ENCODE measurements at places on chromosomes 3 and 15.

DNA sequence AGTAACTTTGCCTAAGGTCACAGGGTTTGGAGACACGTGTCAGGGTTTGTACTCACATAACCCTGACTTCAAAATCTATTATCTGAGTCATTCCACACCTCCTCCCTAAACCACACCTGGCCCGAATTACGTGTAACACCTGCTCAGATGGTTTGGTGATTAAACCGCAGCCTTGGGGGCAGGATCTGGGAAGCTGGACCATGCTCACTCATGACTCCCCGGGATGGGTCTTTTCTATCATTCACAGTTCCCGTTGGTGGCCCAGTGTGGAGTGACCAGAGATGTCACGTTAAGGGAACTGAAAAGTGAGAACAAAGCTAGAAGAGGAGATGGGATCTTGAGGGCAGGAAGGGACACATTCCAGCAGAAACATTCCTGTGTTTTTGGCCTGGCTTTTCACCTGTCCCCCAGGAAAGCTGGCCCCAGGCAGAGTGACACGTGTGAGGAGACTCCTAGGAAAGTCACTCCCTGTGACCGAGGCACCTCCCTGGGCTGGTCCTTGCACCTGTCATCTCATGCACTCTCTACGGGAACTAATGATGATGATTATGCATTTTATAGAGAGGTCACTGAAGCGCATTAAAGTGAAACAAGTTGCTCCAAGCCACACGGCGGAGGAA, 75.4 kb upstream of the POMGNT2 start:
- DNase-seq = no peak

DNA sequence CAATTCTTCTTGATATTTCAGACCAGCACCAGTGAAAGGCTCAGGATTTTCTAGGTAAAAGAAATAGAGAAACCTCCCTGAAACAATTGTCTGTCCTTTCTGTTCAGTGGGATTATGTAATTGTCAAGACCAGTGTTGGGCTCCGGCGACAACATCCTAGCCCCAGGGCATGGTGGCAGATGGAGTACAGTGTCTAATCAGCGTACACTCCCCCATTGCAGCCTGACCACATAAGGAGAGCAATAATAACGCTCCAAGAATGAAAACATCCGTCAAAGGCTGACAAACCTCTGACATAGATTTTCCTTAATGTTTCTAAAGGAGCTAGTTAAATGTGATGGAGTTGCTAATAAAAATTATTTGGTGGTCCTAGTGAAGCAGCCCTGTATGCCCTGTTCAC, 144.6 kb downstream of the EBLN2 start:
- DNase-seq = no peak

DNA sequence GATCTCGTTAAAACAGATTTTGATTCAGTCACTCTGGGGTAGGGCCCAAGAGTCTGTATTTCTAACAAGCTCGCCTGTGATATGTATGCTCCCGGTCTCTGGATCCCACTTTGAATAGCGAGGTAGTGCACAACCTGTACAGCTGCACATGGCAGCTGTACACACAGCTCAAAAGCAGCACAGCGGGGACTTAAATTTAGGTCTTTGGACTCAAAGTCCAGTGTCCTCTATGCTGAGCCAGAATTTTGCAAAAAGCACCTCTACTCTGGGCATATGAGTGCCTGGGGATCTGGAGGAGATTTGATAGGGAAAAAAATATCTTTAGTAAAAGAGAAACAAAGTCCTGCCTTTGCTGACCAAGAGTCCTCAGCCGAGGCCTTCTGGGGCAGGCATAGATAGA, 83.1 kb downstream of the HMG20A start:
- DNase-seq = no peak

GRCh38 chr3:79030157-79030556, 737.6 kb downstream of the ROBO1 start:
- DNase-seq = no peak
